ENCODE measurements at places on chromosomes 12 and 14. TPM values are rescaled to one million over a fixed set of nuclear protein-coding genes. Genes with fewer than 3 reads are reported as not detected.

GRCh38 chr12:69240631-69240995 lies 1.2 kb downstream of the CPSF6 start:
- DNase-seq: no peak

The PTGER2 gene
- polyA plus RNA-seq: 6.6 TPM

The NYNRIN gene
- polyA plus RNA-seq: 56.4 TPM

DNA sequence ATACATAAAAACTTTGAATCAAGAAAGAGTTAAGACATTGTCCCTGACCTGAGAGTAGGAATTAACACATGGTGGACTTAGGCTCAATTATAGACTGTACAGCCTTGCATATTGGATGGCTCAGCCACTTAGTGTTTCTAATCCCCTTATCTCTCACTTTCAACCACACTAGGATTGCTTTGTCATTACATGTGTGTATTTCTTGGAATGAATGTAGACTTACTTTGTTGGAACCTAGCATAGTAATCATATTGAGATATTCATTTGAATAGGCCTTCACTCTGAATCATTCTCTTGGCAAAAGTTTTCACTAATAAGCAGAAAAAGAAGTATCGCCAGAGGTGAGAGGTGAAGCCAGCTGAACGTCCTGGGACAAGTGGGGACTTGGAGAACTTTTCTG lies 1973.9 kb upstream of the FLRT2 start:
- DNase-seq: no peak

DNA sequence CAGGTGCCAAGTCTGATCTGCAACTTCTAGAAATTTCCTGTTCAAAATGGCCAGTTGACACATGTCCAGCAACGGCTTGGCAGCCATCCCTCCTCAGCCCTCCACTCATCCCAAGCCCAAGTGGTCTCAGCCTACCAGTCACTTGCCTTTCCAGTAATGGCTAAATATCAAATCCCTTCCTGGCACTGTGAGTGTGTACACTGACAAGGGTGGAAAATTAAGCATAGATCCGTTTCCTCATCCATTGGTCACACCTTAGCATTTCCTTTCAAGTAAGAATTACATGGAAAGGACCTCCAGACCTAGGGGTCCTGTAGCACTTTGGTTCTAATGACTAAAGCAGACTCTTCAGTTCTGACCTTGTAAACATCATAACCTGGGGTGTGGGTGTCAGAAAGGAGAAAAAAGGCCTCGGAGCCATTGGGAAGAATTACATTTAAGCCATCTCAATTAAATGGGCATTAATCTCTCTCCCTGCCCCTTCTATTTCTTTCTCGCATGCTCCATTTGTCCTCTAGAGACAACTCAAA lies 15.4 kb downstream of the LLPH start:
- no peak for DNase-seq

- no peak for DNase-seq
Measured at GRCh38 chr14:80447392-80447791, 236.1 kb upstream of the DIO2 start.

The AQP2 gene
- polyA plus RNA-seq: 128 TPM

The MYRFL gene
- polyA plus RNA-seq: 4.0 TPM

DNA sequence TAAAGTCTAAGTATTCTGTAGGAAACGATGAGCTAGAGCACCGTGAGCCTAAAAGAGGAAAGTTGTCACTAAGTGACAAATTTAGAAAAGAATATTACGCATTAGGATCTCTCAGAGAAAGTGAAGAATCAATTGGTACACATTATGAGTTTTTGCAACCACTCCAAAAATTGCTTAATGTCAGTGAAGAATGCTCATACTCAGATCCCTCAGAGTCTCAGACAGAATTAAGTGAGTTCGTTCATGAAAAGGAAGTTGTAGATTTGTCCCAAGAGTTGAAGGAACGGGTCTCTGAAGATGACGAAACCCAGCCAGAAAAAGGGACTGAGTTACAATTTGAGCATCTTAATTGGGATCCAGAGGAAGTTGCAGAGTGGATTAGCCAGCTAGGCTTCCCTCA lies 1.5 kb downstream of the SAMD15 start:
- no peak for DNase-seq

GRCh38 chr12:89469361-89469760 lies 55.2 kb downstream of the GALNT4 start:
- no peak for DNase-seq

The KRT77 gene
- not detected for polyA plus RNA-seq

DNA sequence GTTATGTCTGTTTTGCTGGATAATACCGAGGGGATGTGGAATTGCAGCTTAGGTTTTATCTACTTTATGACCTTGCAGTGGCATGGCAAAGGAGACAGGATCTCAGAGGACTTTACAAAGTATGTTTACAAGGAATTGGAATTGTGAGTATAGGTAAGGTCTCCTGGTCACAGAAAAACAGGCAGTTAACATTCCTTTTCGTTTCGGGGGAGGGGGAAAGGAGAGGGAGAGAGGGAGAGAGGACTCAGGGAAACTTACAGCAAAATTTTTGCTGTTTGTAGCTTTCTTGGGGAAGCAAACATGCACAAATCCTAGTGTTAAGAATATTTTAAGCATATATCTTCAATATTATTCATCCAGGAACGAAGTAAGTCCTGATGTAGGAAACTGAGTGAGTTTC lies 590.5 kb upstream of the LRFN5 start:
- DNase-seq: no peak

GRCh38 chr14:106694638-106695393 lies 1168.4 kb downstream of the TMEM121 start:
- DNase-seq: no peak

DNA sequence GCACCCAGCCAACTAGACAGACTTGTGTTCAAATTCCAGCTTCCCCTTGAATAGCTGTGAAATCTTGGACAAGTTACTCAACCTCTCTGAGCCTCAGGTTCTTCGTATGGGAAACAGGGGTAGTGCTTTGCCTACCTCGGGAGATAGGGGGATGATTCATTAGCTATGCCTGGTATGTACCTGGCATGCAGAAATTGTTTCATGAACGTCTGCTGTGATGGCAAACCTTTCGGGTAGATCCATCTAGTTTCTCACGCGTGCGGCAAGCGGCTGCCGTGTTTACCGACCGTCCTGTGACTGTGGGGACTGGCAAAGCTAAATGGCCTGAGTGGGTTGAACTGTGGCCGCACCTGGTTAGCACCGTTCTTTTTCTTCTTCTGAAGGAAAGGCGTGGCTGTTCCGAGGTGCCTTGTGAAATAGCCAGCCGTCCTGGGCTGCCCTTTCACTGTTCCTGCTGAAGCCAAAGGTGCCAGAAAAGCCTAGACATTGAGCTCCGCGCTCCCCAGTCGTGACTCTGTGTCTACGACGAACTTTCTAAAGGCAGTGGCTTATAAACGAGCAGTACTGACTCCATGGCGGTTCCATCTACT lies 40.6 kb upstream of the MED13L start:
- no peak for DNase-seq

- DNase-seq: peak; percentile 83
Measured at GRCh38 chr14:99571303-99571986, 32.6 kb downstream of the CCDC85C start.

- DNase-seq: peak; percentile 44
Measured at GRCh38 chr14:61470261-61470960, 149.0 kb downstream of the PRKCH start.

The METTL3 gene
- 84.6 TPM for polyA plus RNA-seq

- DNase-seq: no peak
Measured at GRCh38 chr14:65927931-65928356, 515.4 kb downstream of the FUT8 start.

The TOGARAM1 gene
- polyA plus RNA-seq: 30.9 TPM

DNA sequence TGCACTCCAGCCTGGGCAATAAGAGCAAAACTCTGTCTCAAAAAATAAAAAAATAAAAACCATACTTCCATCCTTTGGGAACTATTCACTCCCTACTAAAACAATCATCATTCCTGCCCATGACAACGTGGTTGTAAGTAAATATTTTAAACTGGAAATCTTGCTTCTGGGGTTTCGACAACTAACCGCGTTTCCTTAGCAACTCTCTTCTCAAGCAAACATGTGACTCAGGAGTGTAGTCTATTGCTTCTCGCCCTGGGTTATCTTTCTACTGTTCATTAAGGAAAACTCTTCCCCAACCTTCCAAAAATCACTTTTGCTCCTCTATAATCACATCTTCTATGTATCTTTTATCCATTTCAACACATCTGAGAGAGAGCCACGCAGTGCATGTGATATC lies 21.8 kb downstream of the APPL2 start:
- no peak for DNase-seq

DNA sequence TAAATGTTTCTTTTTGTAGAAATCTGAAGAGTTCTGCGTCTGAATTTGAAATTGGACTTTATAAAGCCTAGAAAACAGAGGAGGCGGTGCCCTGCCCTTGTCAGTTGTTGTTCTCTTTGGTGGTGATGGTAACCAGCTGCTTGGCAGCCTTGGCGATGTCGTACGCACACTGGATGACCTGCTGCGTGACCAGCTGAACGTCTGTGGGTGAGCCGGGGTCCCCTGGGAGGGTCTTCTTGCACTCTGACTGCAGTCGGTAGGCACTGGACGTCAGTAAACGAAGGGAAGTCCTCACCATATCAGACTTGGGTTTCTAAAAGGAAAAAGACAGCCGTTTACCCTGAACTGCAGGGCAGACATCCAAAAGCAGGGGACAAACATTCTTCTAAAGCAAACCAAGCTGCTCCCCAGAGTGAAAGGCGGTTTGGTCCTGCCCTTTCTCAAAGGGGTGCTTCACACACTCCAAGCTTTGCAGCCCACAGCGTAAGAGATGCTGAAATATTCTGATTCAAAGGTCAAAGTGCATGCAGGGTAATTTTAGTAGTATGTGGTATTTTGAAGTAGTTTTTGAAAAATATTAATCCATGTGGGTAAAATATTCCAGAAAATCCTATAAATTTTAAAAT lies 32.9 kb downstream of the TCHP start:
- no peak for DNase-seq

- DNase-seq: no peak
Measured at GRCh38 chr12:11089246-11089645, 2.9 kb downstream of the TAS2R43 start.

The AQP6 gene
- polyA plus RNA-seq: 28.6 TPM

GRCh38 chr12:13348464-13348863 lies 151.9 kb downstream of the EMP1 start:
- DNase-seq: no peak

The CD27 gene
- 0.83 TPM for polyA plus RNA-seq

The FBLN5 gene
- 165 TPM for polyA plus RNA-seq

- no peak for DNase-seq
Measured at GRCh38 chr12:124904306-124905098, 9.9 kb downstream of the UBC start.

GRCh38 chr12:50569876-50570275 lies 65.1 kb downstream of the DIP2B start:
- DNase-seq: no peak

GRCh38 chr12:57459055-57459749 lies 383 bp upstream of the GLI1 start:
- DNase-seq: peak; percentile 97

GRCh38 chr12:107109726-107110719 lies 16.7 kb upstream of the CRY1 start:
- DNase-seq: no peak

- no peak for DNase-seq
Measured at GRCh38 chr14:81927070-81927469, 393.4 kb upstream of the SEL1L start.

The KIF26A gene
- 12.6 TPM for polyA plus RNA-seq

- DNase-seq: no peak
Measured at GRCh38 chr12:105322070-105322469, 8.4 kb upstream of the C12orf75 start.

The ZNF839 gene
- polyA plus RNA-seq: 13.7 TPM

DNA sequence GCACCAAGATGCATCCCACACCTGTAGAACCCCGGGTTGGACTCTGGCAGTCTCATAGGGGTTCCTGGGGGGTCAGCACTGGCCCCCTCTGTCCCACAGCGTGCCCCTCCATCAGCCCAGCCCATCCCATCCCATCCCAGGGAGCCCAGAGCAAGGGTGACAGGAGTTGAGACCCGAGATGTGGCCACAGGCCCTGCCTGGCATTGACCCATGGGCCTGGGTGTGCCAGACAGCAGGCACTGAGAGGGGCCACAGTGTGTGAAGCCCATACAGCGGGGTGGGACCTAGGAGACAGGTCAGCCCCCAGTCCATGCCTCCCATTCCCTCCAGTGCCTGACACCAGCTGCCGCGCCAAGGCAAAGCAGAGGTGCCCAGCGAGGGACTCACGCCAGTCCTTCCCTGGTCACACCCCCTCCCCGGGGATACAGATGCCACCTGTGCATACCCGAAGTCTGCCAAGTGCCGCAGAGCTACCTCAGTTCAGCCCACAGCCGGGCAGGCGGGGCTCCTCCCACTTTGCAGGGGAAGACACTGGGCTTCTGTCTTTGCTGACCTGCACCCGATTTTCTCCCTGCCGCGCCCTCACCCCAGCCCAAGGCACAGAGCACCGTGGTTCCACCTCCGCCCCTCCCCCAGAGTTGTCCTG lies 50.4 kb downstream of the CYP46A1 start:
- DNase-seq: no peak

GRCh38 chr14:99837822-99838221 lies 44.6 kb downstream of the EML1 start:
- DNase-seq: no peak

The SYNDIG1L gene
- polyA plus RNA-seq: 0.23 TPM

The ITGB7 gene
- 1.9 TPM for polyA plus RNA-seq

DNA sequence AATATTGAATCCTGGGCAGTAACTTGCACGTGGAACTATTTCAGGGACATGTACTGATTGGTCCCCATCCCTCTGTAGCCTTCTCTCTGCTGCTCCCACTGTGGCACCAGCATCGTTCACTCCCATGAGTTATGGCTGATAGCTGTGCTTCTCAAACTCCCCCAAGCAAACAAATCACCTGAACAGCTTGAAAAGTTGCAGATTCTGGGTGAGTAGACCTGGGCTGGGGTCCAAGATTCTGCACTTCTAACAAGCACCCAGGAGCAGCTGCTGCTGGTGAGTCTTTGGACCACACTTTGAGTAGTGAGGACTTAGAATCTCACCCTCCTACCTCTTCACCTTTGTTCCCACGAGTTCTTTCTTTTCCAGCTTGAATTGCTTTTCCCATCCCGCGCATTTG lies 49.4 kb upstream of the ZFP36L1 start:
- DNase-seq: no peak

GRCh38 chr12:104046306-104046705 lies 3.7 kb downstream of the GLT8D2 start:
- no peak for DNase-seq

The SLC17A8 gene
- 1.1 TPM for polyA plus RNA-seq

The GPR84 gene
- 0.24 TPM for polyA plus RNA-seq

DNA sequence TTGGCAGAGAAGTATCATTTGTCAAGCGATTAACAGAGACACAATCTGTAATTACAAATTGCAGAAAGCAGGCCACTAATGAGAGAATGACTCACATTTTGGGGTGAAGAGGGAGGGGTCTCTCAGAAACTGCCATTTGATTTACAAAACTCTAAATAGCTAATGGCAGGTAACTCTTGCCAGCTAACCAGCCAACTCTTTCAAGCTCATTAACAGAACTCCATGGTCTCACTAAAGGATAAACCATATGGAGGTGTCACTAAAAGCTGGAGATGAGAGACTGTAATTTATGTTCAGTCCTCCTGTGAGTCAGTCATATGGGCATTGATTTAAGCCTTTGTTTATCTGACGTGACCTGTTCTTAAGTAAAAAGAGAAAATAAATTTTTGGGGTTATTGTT lies 336.4 kb downstream of the FOXG1 start:
- no peak for DNase-seq

The KANSL2 gene
- polyA plus RNA-seq: 50.9 TPM

The TNFAIP2 gene
- polyA plus RNA-seq: 29.9 TPM

- no peak for DNase-seq
Measured at GRCh38 chr14:51293149-51293911, 53.3 kb downstream of the TMX1 start.

The C1S gene
- 43.0 TPM for polyA plus RNA-seq

- DNase-seq: no peak
Measured at GRCh38 chr12:55707219-55707671, 459 bp downstream of the ITGA7 start.

The PDZRN4 gene
- polyA plus RNA-seq: 8.0 TPM

The DHH gene
- 0.35 TPM for polyA plus RNA-seq

Measured in renal pelvis (tissue), 12 donors.